ENCODE measurements at places on chromosomes 7 and 10. TPM values are rescaled to one million over a fixed set of nuclear protein-coding genes. Genes with fewer than 3 reads are reported as not detected.

OPN1SW gene
- total RNA-seq, result not detected

OR2A7 gene
- 0.79 TPM for total RNA-seq

CYP2E1 gene
- total RNA-seq, result 0.99 TPM

KLHDC10 gene
- 11.6 TPM for total RNA-seq

HYAL4 gene
- not detected for total RNA-seq

CALHM3 gene
- not detected for total RNA-seq

LAMB1 gene
- total RNA-seq, result 18.9 TPM

RBM17 gene
- total RNA-seq, result 27.2 TPM

PRSS37 gene
- total RNA-seq, result not detected

CDNF gene
- 0.92 TPM for total RNA-seq

CRPPA gene
- total RNA-seq, result 0.42 TPM

SPOCK2 gene
- total RNA-seq, result not detected

SLC13A1 gene
- total RNA-seq, result not detected

ANKRD30A gene
- not detected for total RNA-seq

ACBD7 gene
- total RNA-seq, result 1.5 TPM

ANXA8 gene
- 2.5 TPM for total RNA-seq

KCND2 gene
- total RNA-seq, result not detected

GRID1 gene
- 0.15 TPM for total RNA-seq

All from MG63 (cell line).